ENCODE measurements at places on chromosomes 12 and 14. TPM values are rescaled to one million over a fixed set of nuclear protein-coding genes. Genes with fewer than 3 reads are reported as not detected.

VSX2 gene
- total RNA-seq: not detected

LRIG3 gene
- 4.5 TPM for total RNA-seq

- DNase-seq: no peak
Observed at GRCh38 chr14:70567791-70568190, 32.7 kb downstream of the MED6 start.

DNA sequence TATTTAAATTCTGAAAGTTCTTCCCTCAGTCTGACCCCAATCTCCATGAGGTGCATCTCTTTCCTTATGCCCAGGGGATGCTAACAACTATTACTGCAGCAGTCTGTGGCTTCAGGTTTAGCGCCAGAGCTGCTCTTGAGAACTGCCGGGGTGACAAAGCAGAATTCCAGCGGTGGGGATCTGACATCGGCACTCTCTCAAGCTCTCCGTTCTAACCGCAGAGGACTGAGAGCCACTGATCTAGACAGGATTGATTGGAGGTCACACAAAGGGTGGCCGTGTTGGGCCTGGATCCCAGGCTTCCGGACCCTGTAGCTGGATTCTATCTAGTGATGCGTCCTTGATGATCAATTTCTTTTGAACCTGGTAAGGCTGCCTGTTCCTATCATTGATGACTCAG lies 155.6 kb upstream of the TMEM132C start:
- no peak for DNase-seq

- no peak for DNase-seq
Observed at GRCh38 chr12:131795690-131796410, 32.3 kb upstream of the MMP17 start.

DNA sequence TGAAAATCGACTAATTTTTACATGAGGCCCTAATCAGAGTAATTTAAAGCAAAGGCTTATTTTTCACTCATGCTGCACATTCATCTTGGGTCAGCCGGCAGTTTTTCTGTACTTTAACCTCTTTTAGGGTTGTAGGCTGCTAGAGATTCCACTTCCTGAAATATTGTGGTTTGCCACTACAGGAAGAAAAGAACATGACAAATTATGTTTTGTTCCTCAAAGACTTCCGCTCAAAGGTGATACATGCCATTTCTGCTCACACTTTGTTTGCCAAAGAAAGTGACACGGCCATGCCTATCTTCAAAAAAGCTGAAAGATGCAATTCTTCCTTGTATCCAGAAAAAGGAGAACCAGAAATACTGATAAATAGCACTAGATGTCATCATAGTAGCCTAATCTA lies 183.4 kb upstream of the PPFIA2 start:
- no peak for DNase-seq

- no peak for DNase-seq
Observed at GRCh38 chr14:48391661-48392060, 716.3 kb upstream of the MDGA2 start.

ENDOU gene
- 0.49 TPM for total RNA-seq

DNA sequence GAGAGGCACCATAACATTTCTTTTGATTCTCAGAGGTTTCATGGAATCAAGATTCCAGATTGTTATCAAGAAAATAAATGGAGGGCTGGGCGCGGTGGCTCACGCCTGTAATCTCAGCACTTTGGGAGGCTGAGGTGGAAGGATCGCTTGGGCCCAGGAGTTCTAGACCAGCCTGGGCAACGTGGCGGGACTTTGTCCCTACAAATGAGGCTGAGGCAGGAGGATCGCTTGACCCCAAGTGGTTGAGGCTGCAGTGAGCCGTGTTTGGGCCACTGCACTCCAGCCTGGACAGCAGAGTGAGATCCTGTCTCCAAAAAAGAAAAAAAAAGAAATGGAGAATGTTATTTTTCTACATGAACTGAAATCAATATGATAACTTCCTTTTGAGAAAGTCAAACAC lies 1.3 kb downstream of the SLC39A9 start:
- no peak for DNase-seq

DNA sequence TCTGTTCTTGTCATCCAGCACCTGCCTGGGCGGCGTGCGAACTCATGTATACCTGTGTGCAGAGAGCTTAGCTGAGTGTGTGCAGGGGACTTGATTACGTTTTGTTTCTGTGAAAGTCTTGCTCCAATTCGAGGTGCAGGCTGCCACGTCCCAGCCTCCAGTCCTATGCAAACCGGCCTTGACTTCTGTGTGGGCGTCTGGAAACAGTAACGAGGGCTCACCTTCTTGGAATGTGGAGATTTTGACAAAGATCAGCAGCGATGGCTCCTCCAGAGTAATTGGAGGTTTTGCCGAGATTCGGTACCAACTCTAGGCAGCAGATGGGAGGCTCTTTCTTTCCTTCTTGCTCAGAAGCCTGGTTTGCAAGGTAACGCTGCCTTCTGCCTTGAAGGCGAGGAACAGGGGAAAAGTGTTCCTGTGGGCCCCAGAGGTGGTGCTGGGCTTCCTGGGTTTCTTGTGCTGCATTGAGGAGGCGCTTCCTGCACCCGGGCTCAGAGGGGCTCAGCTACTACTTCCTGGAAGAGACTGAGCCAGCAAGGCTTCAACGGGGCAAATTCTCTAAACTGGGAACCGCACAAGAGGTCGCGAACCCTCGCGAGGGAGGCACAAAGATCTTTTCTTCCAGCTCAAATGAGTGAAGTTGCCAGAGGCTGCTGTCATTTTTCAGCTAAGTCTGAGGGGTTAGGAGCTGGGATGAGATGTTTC lies 249.0 kb downstream of the AACS start:
- DNase-seq: no peak

DNA sequence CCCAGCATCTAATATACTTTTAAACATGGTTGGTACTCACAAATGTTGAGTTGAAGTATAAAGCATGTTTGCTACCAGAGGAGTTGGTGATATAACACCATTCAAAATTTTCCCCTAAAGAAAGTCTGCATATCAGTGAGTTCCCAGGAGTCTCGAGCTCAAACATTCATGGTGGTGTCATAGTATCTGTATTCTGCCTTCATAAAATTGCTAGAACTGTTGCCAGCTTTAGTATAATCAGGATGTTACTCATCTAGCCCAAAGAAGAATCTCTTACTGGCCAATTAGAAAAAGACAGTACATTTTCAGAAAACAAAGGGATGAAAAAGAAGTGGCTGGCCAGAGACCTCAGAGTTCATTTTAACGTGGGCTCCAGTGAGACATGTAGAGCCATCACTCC lies 374.7 kb downstream of the KCNH5 start:
- no peak for DNase-seq

LRCOL1 gene
- total RNA-seq: not detected

GRCh38 chr12:124301084-124301654 lies 6.3 kb downstream of the RFLNA start:
- DNase-seq: no peak

TAS2R19 gene
- 0.38 TPM for total RNA-seq

SETD1B gene
- 7.9 TPM for total RNA-seq

- no peak for DNase-seq
Observed at GRCh38 chr14:31466554-31466953, 9.2 kb upstream of the DTD2 start.

DNA sequence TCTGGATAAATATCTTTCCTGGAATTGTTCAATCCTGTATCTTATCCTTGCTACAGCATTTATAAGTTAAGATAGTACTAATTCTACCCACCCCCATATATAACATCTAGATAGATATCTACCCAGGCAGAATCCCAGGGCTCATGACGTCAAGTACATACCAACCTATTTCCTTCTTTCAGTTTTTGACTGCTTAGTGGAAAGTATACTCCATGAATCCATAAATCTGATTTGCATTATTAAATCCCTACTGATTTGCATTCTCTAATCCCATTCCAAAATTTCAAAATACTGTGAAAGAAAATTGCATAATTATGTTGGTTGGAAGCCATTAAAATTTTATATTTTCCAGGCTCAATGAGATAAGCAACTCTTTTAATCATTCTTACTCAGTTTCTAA lies 111.7 kb downstream of the KITLG start:
- DNase-seq: no peak

DNA sequence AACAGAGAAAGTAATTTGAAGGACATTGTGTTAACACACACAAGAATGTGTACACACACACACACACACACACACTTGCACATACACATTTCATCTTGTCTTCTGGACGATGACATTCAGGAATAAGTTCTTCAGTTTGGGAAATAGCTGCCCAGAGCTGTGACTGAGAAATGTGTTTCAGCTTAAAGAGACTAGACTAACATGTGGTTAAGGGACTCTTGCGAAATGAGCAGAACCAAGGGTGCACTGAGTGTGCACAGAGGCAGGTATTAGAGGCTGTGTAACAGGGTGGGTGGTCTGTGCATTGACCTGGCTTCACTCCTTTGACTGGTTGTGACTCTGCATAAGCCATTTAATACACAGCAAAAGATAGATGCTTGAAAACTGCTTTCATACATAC lies 29.4 kb upstream of the KCNA5 start:
- DNase-seq: no peak

GRCh38 chr12:124626971-124627411 lies 59.6 kb upstream of the NCOR2 start:
- DNase-seq: peak; percentile 88

GRCh38 chr12:50242751-50243191 lies 40.5 kb downstream of the LIMA1 start:
- no peak for DNase-seq

DNA sequence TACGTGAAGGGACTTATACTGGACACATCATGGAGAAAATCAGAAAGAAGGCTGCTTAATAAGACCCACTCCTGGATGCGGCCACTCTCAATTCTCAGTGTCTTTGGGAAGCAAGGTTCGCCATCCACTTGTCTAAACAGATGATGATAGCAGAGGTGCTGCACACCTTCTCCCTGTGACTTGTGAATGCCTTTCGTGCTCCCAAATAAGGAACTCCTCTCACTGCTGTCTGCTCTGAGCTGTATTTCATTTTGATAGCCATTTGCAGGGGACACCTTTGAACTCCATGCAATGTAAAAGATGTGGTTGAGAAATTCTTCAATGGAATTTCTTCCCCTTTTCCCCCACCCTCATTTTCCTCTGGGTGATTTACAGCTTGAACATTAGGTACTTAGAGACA lies 11.6 kb downstream of the RMST start:
- no peak for DNase-seq

GRCh38 chr12:112218150-112218549 lies 92.8 kb downstream of the TRAFD1 start:
- no peak for DNase-seq

RHNO1 gene
- total RNA-seq: 3.6 TPM

GRCh38 chr12:3020399-3020798 lies 56.8 kb upstream of the TSPAN9 start:
- no peak for DNase-seq

- no peak for DNase-seq
Observed at GRCh38 chr12:49636979-49637755, 13.8 kb downstream of the PRPF40B start.

DNA sequence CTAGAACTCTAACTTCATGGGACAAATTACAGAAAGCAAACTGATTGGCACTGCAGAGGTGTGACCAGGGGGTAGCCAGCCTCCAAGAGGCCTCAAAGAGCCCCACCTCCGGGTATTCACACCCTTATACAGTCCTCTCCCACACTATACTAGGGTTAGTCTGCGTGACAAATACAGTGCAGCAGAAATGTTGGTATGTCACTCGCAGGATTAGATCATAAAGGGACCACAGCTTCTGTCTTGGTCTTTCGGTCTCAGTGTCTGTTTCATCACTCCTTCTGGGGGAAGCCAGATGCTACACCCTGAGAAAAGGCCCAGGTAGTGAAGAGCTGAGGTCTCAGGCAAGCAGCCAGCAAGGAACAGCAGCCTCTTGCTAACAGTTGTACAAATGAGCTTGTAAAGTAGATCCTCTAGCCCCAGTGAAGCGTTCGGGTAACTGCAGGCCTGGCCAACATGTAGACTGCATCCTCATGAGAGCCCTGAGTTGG lies 68.9 kb upstream of the SAV1 start:
- no peak for DNase-seq

- no peak for DNase-seq
Observed at GRCh38 chr12:105444653-105445102, 114.2 kb downstream of the C12orf75 start.

GRCh38 chr12:123223241-123223668 lies 9.7 kb downstream of the MPHOSPH9 start:
- no peak for DNase-seq

DNA sequence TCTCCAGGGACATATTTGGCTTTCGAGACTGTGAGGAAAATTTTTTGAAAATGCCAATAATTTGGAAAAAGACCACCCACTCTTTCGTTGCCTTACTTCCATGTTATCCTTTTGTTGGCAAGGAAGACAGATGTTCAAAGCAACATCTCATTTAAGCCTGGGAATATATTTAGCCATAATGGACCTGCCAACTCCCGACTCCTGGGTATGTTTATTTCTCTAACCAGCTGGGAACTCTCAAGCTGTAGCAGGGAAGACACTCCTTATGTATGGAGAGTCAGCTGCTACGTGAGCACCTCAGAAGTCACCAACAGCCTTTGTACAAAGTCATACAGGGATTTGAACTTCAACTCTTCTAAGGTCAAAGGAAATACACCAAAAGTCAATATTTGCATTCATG lies 96.5 kb upstream of the DAAM1 start:
- DNase-seq: no peak

DUSP16 gene
- 16.4 TPM for total RNA-seq

- peak; percentile 58 for DNase-seq
Observed at GRCh38 chr14:100850841-100851585, 25.1 kb downstream of the MEG3 start.

DNA sequence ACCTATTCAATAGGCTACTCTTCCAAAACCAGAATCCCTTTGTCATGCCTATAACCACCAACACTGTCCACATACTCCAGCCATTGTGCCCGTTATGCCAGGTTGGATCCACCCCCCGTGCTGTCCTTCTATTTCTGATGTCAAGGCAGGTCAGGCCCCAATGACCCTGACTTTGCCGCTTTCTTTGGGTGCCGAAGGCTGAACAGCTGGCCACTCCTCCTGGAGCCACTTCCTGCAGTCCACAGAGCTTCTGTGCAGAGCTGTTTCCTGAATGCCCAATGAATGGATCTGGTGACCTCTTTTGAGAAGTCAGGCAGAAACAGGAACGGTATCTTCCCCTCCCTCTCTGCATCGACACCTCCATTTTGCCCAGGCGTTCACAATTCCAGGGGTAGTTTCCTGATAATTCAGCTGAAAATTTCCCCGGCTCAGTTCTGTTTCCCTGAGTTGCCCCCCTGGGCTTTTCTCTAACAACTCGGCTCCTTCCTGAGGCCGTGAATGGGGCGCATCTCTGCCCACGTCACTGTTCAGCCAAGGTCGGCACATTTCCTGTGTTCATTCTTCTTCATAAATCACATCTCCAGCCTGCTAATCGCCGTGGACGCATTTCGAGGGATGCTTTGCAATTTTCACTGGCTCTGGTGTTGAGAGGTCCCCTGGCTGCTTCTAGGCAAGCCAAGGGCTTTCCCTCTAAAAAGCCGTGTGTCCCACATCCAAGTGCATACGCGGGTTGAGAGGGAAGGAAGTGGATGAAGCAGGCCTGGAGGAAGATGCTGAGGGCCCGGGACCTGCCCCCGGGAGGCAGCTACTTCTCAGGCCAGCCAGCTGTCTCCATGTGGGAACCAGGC lies 86.5 kb downstream of the PAPOLA start:
- DNase-seq: no peak

GLS2 gene
- 0.49 TPM for total RNA-seq

Data from left ventricle myocardium inferior (tissue), 1 donor.